ENCODE measurements at places on chromosomes 5 and 9.

DNA sequence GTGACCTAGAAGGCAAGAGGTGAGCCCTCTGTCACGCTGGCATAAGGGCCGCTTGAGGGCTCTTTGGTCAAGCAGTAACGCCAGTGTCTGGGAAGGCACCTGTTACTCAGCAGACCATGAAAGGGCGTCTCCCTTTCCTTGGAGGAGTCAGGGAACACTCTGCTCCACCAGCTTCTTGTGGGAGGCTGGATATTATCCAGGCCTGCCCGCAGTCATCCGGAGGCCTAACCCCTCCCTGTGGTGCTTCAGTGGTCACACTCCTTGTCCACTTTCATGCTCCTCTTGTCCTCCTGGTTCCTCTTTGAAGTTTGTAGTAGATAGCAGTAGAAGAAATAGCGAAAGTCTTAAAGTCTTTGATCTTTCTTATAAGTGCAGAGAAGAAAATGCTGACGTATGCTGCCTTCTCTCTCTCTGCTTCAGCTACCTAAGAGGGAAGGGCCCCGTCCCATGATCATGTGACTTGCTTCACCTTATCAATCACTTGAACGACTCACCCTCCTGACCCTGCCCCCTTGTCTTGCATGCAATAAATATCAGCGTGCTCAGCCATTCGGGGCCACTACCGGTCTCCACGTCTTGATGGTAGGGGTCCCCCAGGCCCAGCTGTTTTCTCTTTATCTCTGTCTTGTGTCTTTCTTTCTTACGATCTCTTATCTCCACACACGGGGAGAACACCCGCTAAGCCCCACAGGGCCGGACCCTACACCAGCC is 16.7 kb upstream of the SCGB3A1 start:
- no peak for DNase-seq

- DNase-seq, result no peak
Measured at GRCh38 chr5:158796812-158797497, 302.8 kb downstream of the EBF1 start.

DNA sequence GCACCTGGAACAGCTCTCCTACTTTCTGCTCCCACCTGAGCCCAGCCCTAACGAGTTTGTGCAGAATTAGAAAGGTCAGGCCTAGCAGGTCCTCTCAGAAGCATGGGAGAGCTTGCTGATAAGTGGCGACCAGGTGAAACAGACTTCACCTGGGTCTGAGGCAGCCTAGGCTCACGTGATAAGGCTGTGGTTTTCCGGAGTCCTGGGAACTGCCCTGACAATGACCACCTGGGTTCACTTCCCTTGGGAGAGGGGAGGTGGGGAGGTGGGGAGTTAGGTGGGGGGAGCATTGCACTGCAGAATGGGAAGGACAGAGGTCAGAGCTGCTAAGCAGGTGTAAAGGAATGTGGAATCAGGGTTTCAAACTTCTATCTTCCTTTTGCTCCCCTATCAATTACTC is 152.9 kb upstream of the MAP1B start:
- no peak for DNase-seq

DNA sequence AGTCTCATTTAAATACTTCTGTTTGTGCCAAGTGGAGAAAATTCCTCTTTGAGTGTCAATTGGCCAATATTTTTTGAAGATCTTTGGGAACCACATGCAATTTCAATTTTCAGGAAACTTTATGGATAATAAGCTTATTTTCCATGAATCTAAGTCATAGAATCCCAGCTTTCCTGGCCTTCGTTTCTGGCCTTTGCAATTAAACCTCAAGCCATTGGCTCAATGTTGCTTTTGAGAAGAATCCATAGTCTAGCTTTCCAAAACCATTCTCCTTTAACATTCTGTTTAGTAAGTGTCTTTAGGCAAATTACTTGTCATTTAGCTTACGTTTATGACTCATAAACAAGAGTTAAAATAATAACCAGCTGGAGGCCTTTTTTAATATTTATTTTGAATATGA is 145.0 kb upstream of the FTMT start:
- no peak for DNase-seq

GRCh38 chr9:6664204-6664680 is 18.7 kb upstream of the GLDC start:
- no peak for DNase-seq

GRCh38 chr9:36815566-36816348 is 218.3 kb downstream of the PAX5 start:
- no peak for DNase-seq

GRCh38 chr9:109640580-109641371 is 139.2 kb upstream of the PALM2AKAP2 start:
- peak; percentile 39 for DNase-seq

GRCh38 chr9:98790134-98790841 is 6.1 kb downstream of the ANKS6 start:
- DNase-seq, result no peak

GRCh38 chr5:174273325-174273724 is 227.8 kb downstream of the NSG2 start:
- no peak for DNase-seq

DNA sequence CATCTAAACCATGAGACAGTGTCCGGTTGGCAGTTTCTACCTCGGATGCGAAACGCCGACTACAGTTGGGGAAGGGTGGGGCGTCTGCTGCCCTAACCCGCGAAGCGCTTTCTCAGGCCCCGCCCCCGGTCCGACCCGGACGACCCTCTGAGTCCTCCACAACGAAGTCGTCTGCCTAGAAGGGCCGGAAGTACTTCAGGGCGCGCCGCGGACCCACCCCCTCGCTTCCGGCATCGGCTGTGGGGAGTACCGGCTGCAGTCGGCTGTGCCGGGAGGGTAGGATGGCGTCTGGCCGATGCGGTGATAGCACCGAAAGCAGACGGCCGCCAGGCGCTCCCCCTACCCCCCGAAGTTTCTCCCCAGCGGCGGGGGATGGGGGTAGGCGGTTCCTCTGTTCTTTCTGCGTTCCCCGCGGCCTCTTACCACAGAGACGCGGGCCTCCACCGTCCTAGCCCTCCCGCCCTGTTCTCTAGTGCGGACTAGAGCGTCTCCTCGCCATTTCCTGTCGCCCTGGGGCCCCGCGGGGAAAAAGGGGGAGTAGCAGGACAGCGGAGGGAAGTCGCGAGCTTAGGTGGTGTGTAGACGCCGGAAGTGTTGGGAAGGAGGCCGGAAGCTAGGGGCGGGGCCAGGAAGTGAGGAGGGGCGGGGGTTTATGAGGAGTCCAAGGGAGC is at the start of gene TRIM41:
TSS of gene TRIM41 (plus strand) at position 224 of the 671 bp plus-strand sequence. CDS start 719 bp downstream, outside the sequence.
- peak; percentile 94 for DNase-seq

DNA sequence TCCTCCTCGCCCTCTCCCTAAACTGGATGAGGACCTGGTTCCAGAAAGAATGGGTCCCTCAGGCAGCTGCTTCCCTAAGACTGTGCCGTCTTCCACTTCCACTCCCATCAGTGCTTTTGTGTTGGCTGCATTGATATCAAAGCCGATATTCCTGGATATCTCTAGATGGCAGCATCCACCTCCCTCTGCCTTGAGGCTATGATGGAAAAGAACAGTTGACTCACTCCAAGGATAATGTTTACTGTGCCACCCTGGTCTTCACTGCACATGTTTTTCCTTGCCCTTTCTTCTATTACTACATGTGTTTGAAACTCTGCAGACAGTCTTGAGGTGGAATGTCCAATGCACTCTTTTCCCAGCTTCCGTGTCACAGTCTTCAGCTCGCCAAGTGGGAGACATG is 211.6 kb downstream of the MAST4 start:
- DNase-seq, result peak; percentile 71

DNA sequence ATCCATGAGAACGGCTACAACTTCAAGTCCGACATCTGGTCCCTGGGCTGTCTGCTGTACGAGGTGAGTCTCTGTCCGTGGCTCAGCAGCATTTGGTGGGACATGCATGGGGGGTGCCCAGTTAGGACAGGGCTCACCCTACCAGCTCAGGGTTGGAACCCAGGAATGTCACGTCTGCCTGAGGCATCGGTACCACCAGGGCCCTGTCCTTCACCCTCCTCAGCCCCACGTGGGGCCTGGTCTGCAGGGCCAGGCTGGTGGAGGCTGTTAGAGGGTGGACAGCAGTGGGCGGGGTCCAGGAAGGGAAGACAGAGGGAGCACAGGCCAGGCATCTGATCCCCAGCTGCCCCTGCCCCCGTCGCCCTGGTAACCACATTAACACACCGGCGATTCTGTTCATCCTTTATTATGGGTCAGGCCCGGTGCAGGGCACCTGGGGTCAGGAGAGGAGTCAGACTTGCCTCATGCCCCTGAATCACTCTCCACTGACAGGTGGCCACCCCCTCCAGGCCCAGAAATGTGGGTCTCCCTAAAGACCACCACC is 75.6 kb downstream of the PSMB7 start:
- no peak for DNase-seq

GRCh38 chr5:29077451-29077850 is 2039.1 kb upstream of the CDH9 start:
- no peak for DNase-seq

GRCh38 chr5:147245381-147246165 is 10.7 kb downstream of the STK32A start:
- no peak for DNase-seq

DNA sequence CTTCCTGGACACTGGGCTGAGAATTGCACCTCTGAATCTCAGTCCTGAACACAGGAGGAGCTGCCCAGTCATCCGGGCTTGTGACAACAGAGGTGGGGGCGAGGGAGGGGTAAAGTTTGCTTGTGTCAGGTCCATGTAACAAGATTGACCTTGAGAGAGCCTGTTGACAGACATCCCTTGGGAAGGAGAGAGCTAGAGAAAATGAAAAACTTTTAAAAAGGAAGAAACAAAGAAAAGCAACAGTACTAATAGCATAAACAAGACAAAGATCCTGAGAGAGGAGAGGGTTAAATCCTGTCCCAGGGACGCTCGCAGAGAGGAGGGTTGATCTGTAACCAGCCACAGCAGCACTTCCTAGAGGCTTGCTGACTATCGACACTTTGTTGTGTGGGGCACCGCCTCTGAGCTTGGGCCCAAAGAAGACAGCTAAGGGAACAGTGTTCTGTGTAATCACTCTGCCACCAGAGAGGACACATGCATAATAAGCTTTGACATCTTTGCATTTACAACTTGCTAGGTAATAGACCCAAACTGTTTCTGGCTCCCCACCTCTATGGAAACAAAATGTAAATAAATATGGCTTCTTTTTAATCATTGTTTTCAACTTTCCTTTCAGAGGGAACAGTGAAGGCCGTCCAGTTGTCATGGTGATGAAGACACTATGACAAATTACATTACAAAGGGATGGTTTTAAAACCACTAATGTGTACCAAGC is 363.7 kb downstream of the CSNK1G3 start:
- no peak for DNase-seq

- DNase-seq, result no peak
Measured at GRCh38 chr9:121839726-121840500, 188.5 kb downstream of the DAB2IP start.

All from AG08395 (cell line).